ENCODE measurements at places on chromosomes 5 and 9.
A peak's percentile ranks its signal among the peaks of the same experiment; 100 is the strongest.

DNA sequence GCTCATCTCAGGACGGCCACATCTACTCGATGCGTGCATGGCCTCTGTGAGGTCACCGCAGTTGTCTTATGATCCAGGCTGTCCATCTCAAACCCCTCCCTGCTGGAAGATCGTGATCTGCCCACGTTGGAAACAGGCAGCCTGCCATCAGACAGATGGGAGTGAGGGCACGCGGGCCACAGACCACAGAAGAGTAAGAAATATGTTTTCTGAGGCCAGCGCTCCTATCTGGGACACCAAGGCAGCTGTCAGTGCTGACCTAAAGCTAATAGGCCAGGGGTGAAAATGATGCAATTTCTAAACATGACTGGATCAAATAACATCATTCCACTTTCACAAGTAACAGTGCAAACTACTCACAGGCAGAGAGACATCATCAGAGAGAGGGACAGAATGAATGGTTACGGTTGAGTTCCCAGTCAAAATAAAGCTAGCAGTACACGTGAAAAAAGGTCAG lies 57.1 kb upstream of the CER1 start:
- DNase-seq: no peak

DNA sequence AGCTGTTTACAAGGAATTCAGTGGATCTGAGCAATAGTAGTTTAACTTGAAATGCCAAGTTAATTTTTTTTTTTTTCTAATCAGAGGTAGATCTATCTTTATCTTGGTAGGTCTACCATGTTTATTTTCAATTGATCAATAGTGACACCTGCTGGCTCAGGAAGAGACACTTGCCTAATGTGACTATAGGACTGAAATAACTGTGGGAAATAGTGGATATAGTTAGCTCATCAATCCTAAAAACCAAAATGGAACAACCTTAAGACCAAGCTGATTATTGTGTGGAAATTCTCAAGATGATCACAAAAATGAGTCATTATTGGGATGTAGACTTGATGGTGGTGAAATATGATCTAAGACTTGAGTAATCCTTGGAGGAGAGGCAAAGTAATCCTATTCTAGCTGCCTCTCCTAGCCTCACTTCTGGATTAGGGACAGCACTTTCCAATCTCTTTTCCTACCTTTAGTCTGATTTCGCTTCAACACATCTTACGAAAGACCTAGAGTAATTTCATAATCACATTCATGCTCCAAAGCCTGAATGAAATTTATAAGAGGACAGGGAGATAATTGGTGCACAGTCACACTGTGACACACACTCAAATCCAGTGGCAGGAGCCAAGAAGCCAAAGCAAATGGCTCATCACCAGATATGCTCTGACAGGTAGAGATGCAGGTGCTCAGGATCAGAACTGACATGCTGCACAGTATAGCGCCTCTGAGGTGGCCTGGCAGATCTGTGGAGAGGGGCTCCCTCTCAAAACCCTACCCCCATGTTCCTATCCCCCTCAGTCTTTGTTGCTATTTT lies 156.3 kb downstream of the HMHB1 start:
- DNase-seq: no peak

- DNase-seq: no peak
These were observed 75.6 kb downstream of the ST8SIA4 start for GRCh38 chr5:100827481-100827889.

- peak; percentile 21 for DNase-seq
These were observed 103.0 kb upstream of the ERCC6L2 start for GRCh38 chr9:95772320-95773052.

- no peak for DNase-seq
These were observed 1116.0 kb upstream of the SEMA6A start for GRCh38 chr5:117690612-117691011.

- DNase-seq: no peak
These were observed 45.7 kb downstream of the TEX10 start for GRCh38 chr9:100307080-100307479.

DNA sequence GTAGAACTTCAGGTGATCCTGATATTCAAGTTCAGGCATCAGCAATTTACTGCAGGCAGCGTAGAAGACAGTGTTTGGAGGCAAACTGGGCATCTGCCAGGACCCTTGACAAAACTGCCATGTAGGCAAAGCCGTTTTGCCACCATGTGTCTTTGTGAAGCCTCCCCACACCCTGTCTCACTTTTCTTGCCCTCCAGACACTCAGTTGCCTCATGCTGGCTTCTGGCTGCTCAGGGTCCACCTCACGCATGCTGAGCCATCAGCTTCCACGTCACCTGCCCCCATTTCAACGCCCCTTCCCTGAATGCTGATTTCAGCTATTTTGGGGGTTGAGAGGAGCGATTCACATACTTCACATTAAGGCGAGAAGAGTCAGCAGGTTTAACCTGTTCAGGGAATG lies 165.2 kb upstream of the KLF9 start:
- no peak for DNase-seq

DNA sequence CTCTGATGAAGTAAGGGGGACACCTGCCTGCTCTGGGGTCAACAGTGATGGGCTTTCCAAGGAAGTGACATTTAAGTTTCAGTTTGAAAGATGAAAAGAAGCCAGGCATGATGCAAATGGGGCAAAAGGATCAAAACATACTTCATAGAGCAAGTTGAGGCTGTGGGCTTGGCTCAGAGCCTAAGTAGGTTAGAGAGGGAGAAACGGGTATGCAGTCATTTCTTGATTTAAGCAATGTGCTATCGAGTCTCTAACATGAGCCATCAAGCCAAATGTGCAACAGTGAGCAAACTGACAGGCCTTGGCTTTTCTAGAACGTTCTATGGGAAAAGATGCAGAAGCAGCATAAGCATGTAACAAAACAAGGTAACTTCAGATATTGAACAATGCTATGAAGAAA lies 80.6 kb downstream of the ADRB2 start:
- DNase-seq: no peak

GRCh38 chr5:14102666-14103065 lies 40.5 kb upstream of the TRIO start:
- DNase-seq: no peak

DNA sequence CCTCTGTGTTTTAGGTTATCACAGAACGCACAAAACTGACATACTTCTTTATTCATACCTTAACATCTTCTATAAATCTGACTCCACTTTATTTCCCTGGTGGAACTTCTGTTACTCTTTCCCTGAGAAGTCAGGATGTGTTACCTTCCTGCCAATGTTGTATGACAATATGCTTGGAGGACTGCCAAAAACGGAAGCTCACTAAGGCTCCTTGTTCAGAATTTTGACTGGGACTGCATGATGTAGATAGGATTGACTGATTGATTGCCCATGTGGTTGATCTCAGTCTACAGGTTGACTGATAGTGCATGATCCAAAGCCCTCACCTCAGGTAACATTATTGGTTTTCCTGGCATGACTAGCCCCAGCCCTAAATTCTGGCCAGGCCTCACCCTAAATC lies 319.4 kb downstream of the TLR4 start:
- DNase-seq: no peak

DNA sequence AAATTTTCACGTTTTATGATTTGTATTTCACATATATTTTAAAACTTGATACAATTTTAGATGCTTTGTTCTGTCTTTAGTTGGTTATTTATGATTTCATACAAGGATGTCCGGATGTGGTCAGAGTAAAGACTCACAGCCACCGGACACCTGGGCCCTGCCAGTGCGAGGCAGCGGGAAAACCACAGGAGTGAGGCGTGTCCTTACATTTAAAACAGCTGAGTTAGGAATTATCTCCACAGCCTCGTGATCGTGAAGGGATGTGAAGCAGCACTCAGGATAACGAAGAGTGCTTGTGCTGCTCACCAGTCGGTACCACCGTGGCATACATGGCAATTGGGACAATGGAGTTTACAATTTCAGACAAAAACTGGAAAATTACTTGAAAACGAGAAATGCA lies 14.0 kb downstream of the SNX18 start:
- no peak for DNase-seq

GRCh38 chr5:68962757-68963484 lies 130.9 kb upstream of the SLC30A5 start:
- DNase-seq: peak; percentile 65

DNA sequence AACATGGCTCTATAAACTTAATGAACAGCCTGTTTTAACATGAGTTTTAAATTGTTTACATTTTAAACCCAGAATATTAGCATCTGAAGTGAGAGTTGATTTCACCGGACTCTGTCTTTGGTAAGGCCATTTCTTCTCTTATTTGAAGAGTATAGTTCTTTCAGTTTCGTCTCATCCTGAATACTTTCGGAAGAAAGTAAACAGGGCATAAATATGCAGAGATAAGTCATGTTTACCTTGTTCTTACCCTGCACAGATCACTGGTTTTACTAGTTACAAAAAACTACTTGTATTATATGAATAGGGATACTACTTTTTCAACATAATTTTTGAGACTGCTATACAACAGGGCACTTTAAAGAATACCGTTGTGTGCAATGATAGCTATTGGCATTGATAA lies 656.3 kb upstream of the ZNF608 start:
- no peak for DNase-seq

GRCh38 chr5:14143546-14143840 lies 351 bp downstream of the TRIO start:
- no peak for DNase-seq

- DNase-seq: no peak
These were observed at the start of gene HSDL2 for GRCh38 chr9:112380102-112380824. Gene HSDL2 (plus strand): TSS chr9:112380108. CDS start chr9:112380164, 56 bp downstream.

DNA sequence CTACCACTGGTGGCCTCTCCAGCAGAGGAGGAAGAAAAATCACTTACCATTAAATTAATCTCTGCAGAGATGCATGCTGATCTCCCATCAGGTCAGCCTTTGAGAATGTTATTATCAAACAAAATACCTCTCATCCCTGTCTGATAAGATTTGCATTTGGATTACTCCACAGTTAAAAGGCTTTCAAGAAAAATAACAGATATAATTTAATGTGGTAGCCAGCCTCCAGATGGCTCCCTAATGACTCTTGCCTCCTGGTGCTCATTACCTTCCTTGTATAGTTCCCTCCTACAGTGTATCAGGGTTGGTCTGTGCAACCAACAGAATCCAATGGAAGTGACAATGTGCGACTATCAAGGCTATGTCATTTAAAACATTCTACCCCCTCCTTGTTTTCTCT lies 63.6 kb upstream of the TNPO1 start:
- DNase-seq: no peak

DNA sequence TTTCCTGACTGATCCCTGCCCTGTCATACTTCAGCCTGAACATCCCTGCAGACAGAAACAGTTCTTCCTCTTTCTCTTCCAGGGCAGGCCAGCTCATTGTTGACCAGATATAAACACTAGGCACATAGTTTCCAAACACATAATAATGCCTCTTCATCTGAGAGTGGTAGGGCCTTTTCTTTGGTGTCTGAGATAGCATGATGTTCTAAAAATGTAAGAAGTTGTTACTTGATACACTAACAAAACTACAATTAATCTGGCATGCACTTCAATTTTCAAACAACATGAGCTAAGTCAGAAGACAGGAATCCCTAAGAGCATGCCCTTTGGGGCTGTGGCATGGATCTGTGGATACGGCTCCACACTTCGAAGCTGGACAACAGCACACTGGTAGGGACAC lies 246.6 kb downstream of the SPOCK1 start:
- DNase-seq: no peak

DNA sequence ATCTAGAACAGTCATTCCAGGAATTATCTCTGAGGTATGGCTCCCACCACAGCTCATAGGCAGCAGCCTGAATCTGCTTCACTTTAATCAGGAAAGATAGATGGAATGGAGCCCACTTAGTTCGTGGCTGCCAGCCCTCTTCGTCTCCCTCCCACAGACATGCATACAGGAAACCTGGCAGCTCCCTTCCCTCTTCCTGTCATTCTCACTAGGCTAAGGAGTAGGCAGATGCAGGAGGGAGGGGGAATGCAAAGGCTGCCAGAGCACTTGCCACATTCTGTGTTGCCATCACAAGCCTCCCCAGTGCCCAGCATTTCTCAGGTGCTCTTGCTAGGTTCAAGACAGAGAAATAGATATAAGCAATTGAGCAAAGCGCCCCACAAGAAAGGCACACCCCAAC lies 378.9 kb downstream of the ELAVL2 start:
- peak; percentile 44 for DNase-seq

GRCh38 chr9:134214766-134215419 lies 50.5 kb upstream of the RNU6ATAC start:
- DNase-seq: no peak

DNA sequence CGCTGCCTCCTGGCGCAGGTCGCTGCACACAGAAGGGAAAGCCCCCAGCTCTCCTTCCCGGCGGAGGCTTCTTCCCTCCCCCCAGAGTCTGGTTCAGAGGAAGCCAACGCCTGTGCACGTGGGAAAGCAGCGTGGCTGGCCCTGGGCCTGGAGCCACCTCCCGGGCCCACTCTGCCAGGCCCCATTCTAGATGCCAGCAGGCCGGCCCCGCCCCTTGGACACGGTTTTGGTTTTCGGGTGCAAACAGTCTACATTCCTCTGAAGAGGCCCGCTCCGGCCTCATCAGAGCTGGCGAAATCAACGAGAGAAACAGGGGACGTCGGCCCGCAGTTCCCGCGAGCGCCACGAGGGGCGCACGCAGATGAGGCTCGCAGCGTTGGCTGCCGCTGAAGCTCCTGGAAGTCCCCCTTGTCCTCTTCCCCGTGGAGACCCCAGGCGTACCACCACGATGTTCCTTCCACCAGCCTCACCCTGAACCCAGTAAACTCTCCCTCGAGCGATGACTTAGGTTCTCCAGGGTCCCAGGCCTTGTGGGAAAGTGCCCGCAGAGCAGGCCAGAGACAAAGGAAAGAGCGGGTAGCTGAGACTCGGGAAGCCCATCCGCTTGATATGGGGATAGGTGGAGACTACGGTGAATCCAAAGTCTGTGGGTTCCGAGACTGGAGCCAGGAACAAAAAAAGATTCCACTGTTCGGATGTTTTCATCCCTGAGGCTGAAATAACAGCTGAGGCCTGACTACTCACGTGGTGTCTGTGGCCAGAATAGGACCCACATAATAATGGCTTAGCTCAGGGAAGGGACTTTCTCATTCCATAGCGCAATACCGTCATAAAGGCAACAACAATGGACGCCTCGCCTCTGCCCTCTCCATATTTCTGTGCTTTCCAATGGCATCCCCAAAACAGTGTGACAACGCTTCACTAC lies 64.2 kb downstream of the KLF4 start:
- DNase-seq: peak; percentile 81

DNA sequence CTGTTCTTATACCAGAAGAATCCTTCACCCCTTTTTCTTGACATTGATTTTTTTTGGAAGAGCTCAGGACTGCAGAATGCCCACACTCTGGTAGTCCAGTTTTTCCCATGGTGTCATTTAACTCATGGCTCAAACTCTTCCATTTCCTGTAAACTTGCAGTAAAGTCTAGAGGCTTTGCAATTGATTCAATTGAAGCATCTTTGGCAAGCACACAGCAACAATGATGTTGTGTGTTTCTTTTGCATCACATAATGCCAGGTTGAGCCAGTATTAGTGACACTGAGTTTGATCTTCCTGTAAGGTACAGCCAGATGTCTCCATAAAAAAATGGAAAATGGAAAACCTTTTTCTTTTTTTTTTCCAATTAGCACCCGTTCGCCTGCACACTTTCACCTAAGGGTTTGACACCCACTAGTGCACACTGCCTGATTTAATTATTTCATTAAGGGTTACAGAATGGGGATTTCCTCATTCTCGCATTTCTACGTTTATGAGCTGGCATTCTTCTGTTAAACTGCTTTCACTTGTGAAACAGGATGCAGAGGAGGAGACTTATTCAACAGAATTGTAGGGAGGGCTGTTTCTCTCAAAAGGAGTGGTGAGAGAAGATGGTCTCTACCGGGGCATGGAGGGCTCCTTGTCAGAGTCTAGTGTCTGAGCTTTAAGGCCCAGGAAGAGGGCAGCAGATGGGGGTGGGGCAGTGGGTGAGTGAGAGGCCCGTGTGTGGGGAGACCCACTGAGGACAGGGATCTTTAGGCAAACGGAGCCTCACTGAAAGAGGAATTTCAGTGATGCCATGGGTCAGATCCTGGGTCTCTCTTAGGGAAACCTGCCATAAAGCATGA lies 2.2 kb upstream of the S1PR3 start:
- DNase-seq: no peak
